ENCODE measurements at places on chromosomes 3 and 15. TPM values are rescaled to one million over a fixed set of nuclear protein-coding genes. Genes with fewer than 3 reads are reported as not detected.

Gene CCDC13
- not detected for total RNA-seq

DNA sequence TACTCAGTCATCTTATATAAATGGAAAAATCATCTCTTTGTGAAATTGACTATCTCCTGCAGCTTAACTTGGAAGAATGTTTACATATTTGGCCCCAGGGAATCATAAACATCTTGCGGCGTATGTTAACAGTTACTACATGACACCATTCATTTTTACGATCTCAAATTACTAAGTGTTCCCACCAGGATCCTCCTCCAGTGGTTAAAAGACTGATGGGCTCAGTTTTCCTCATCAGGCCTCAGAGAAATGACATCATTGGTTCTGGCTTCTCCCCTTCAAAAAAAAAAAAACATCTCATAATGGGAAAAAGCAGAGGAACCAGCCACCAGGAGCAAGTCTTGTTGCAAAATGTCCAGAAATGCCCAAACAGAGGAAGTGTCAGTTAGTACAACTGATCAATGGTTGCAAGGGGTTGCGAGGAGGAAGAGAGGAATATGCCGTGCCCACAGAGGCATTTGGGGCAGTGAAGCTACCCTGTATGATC lies 70.5 kb upstream of the LIPC start:
- no peak for DNase-seq

DNA sequence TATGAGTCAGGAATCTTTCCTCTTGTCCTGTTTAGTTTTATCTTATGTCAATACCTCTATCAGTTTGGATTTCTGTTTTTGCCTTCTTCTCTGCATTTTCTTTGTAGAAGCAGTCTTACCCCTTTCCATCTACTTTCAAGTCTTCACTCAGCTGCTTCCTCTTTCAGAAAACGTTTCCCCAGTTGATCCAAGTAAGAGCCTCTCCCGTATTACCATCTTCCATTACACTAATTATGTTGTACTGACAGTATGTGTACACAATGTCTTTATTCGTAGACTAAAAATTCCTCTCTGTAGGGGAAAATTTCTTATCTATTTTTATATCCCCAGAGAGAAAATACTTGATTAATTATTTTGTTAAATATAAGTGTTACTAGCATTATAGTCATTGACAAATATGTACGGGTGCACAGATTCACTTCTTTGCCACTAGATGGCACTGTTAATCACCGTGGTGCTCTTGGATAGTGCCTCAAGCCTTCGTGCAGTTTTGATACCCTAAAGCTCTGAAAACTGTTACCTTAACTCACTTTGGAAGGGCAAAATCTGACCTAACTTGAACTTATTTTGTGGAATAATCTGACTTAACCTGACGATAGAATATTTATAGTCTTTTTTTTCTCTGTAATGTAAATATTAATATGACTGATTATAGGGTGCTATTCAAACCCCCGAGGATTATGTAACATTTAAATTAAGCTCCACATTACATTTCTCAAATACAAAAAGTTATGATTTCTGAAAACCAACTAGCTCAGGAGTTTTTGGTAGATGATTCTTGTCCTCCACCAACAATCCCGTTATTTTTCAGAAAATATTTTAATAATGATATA lies 74.2 kb upstream of the POU1F1 start:
- no peak for DNase-seq

DNA sequence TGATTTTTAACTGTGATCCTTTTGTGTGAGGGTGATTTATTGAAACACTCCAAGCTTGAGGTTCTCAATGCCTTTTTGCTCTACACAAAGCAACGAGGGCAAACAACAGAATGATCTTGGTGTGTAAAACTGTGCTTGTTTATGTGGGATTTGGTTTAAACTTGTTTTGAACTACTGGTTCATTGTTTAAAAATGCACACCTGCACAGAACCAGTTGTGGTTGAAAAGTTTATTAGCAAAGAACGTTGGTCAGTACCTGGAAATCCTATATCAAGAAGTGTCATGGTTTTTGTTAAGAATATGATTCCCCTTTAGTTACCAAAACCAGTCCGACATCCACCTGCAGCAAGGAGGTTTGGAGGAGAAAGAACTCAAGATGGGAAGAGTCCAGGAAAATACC lies 239.4 kb downstream of the WNT5A start:
- no peak for DNase-seq

DNA sequence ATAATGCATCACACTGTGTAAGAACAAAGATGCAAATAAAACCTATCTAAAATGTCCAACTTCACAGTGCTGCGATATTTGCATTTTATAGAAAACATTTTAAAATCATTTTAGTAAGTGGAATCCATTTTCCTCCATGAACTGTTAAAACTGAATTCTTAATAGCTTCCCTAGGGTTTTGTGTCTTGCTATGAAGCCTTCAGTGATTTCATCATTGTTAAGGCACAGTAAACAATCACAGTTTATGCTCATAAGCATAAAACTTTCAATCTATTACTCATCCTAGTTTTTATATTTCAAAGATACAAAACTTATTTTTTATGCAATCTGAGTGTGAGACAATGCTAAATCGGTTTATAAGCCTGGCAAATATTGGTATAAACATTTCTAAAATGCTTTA lies 509.7 kb downstream of the TUSC7 start:
- DNase-seq = no peak

GRCh38 chr3:30282154-30282696 lies 324.2 kb upstream of the TGFBR2 start:
- DNase-seq = peak; percentile 38

Data from H9 (cell line).